ENCODE measurements at places on chromosomes 7 and 10. TPM values are rescaled to one million over a fixed set of nuclear protein-coding genes. Genes with fewer than 3 reads are reported as not detected.

The PNLIPRP1 gene
- not detected for total RNA-seq

The GNAT3 gene
- not detected for total RNA-seq

The DRGX gene
- total RNA-seq: not detected

The DCLRE1A gene
- total RNA-seq: 6.1 TPM

The TCAF2 gene
- total RNA-seq: 17.3 TPM

The SPDYE1 gene
- not detected for total RNA-seq

The GSAP gene
- 5.6 TPM for total RNA-seq

The HOXA1 gene
- 1.6 TPM for total RNA-seq

The UPK3B gene
- not detected for total RNA-seq

The RBP3 gene
- not detected for total RNA-seq

The PNLIP gene
- not detected for total RNA-seq

The SUGCT gene
- 1.4 TPM for total RNA-seq
